NCI-H2227 treated with DMSO at 0.1 percent for 48 hours (cell line): ENCODE measurements at places on chromosomes 11 and 22.
A peak's percentile ranks its signal among the peaks of the same experiment; 100 is the strongest.

DNA sequence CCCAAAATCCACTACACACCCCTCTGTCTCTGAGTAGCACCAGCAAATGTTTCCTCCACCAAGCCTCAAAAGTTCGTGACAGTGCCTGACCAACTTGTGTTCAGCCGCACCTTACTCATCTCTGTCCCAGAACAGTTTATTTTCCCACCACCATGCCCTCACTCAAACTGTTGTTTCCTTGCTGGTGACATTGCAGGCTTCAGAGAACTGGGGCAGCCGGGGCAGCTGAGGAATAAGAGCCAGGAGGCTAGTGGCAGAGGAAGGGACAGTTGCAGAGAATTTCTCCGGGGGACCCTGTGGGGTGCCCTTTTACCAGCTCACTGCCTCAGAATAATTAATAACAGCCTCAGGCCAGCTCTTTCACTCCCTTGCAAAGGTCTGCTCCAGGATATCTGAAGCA, 709 bp upstream of the KCNE3 start:
- no peak for DNase-seq

- DNase-seq, result no peak
These were observed 1.9 kb upstream of the SLC25A45 start for GRCh38 chr11:65384301-65384889.

- DNase-seq, result peak; percentile 34
These were observed 17.1 kb upstream of the TPH1 start for GRCh38 chr11:18063125-18063524.

DNA sequence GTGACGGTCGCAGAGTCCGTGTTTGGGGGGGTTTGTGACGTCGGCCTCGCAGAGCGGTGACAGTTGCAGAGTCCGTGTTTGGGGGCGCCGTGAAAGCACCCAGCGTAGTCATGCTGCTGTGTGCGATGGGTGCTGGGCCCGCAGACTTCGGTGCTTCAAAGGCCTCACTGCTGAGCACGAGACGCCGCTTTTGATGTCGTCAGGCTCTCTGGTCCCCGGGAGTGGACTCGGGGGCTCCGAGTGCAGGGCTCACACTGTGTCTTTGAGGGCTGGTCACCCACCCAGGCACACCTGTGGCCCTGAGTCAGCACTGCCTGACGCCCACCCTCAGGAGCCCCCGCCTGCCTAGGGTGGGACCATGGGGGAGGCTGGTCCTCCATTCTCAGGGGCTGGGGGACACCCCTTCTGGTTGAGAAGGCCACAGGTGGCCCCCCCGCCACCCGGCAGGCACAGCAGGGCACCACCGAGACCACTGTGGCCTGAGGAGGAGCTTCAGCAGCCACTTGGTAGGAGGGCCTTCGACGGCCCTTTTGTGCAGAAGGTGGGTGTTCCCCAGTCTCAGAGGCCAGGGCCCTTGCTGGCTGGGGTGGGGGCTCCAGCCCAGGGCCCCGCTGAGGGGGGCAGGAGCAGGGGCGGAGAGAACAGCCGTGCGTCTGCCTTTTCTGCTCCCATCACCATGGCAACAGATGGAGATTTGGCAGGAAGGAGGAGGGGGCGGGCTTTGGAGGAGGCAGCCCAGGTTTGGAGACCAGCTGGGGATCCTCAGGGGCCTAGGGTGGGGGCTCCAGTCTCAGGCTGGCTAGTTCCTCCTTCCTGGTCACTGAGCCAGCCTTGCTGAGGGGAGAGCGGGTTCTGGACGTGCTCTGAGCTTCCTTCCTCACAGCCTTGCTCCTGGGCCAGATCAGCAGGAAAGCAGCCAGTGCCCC, 20.9 kb downstream of the BRSK2 start:
- peak; percentile 45 for DNase-seq

DNA sequence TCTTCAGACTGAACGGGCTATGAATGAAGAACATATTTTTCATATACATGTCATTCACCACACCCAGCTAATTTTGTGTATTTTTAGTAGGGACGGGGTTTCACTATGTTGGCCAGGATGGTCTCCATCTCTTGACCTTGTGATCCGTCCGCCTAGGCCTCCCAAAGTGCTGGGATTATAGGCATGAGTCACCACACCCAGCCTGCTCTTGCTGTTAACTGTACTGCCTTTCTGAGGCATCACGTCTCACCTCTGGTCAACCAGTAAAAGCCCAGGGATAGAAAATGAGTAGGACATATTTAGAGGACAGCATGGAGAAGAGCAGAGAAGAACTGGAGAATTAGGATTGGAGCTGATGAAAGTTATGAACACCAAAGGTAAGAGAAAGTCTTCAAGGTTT, 55.6 kb downstream of the APOL3 start:
- DNase-seq, result no peak
